Left ventricle myocardium inferior (tissue), 1 donor: ENCODE measurements at places on chromosomes 13 and 19.

DNA sequence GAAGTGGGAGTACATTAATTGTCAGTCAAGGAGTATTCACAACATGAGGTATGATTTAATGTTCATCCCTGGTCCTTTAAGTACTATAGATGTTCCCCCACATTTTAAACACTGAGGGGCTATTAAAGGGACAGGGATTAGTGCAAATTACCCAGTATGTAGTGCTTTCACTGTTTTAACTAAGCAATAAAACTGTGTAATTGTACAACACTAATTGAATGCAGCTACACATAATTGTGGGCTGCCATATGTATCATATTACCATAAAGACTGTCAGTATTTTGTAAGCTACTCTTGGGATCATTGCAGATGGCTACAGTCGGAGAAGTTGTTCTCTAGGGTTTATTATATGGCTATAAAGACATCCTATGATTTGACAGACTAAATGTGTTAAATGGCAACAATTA, 316.6 kb downstream of the DCLK1 start:
- no peak for DNase-seq

DNA sequence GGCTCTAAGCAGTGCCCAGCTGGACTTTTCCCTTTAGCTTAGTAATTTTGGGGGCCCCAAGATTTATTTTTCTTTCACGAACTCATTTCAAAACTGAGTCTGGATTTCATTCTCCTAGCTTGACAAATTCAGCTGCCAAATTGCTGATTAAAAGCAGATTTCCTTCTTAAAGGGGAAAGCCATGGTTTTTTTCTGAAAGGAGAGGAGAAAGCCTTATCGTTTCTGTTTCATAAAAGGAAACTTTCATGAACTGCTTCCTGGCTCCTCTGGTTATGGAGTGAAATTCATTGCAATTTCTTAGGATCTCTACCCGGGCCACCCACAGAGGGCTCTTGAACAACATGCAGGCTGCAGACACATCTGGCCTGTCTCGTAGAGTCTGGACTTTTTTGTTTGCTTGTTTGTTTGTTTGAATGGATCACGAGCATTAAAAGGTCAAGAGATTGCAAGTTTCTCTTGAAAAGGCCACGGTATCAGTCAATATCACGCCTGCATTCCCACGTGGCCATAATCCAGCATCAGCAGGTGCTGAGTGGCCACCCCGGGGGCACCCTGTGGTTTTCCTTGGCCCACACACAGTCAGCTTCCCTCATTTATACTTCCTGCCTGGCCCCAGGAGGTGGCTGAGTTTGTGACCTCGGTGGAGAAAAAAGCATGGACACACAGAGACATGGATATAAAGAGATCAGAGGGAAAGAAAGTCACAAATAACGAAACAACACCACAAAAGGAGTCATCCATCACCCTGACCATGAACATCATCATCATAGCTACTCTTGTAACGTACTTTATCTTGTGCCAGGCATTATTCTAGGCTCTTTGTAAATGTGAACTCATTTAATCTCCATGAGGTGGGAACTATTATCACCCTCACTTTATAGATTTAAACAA, 10.5 kb upstream of the KLK4 start:
- DNase-seq: no peak

DNA sequence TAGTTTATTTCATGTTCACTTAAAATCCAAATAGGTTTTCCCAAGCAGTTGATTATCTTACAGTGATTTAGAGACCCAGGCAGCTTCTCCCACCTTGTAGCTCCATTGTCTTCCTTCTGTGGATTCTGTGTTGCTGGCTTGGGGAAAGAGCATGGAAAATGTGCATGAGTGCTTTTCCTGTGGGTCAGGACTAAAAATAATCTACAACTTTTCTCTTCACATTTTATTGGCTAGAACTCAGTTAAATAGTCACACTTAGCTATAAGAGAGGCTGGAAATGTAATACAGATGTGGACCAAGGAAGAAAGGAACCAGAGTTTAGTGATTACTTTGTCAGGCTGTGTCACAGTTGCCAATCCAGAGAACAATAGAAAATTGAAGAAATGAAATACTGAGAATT, 198.8 kb downstream of the NBEA start:
- no peak for DNase-seq

GRCh38 chr19:18390065-18390907, 4.3 kb downstream of the GDF15 start:
- no peak for DNase-seq

DNA sequence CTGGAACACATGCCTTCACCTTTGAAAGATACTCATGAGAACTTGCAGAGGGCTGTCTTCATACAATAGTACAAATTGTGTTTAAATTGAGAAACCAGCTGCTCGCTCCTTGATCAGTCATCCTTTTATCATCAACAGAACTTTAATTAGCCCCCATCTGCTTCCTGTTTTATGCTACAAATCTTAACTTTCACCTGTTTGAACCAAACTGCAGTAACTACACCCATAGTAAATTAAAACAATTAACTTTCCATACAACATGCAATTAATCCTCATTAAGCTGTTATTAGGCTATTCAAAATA, 85.2 kb downstream of the FOXO1 start:
- DNase-seq: no peak
